LHCN-M2 (cell line): ENCODE measurements at places on chromosomes 7 and 10. TPM values are rescaled to one million over a fixed set of nuclear protein-coding genes. Genes with fewer than 3 reads are reported as not detected.
A peak's percentile ranks its signal among the peaks of the same experiment; 100 is the strongest.

GRCh38 chr10:121911421-121911697 lies 16.5 kb downstream of the ATE1 start:
- no peak for DNase-seq

Gene CFAP69
- total RNA-seq = 1.6 and 14.7 TPM in 2 replicates

- DNase-seq = no peak
Measured at GRCh38 chr7:155167706-155168365, 97.7 kb downstream of the HTR5A start.

- peak; percentile 37 for DNase-seq
Measured at GRCh38 chr7:108455998-108456677, at the start of gene NRCAM. Gene NRCAM, minus strand, starts transcription at chr7:108456436. Its CDS starts 216,372 bp downstream, at chr7:108240064.

- DNase-seq = no peak
Measured at GRCh38 chr10:67088036-67088435, 162.2 kb downstream of the LRRTM3 start.

DNA sequence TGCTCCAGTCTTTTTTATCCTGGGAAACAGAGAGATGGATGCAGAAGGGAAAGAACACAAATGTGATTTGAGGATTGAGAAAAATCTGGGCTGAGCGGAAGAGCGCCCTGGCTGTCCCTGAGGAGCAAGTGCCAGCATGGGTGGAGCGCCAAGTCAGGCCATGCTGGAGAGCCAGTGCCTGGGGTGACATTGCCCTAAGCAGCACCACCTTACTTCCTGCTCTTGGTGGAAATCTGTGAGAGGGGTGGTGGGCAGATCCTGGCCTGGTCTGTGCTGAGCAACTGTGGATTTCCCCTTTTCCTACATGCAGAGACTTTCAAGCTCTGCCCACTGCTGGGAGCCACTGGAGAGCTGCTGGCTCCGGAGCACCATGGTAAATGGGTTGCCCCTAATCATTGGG lies 36.9 kb downstream of the DDIT4 start:
- DNase-seq = no peak

DNA sequence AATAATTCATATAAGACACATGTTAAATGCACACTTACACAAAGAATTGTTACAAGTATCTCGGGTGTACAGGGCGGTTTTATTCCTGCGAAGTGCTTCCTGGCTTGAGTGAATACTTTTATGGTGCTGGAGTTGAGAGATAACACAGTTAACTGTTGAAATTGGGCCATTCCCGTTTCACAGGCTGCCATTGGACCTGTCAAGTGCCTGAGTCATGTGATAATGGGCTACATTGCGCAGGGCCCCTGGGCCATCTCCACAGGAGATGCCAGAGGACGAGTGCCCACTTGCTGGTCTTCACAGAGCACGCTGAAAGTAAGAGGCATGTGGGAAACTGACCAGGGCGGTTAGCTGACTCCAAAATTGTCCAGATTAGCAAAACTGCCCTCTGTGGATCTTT lies 4.8 kb downstream of the FBH1 start:
- DNase-seq = no peak

Gene SSBP1
- 314 and 326 TPM in 2 replicates for total RNA-seq

Gene MOSPD3
- total RNA-seq = 15.8 and 21.5 TPM in 2 replicates

Gene MGMT
- 29.5 and 33.2 TPM in 2 replicates for total RNA-seq

- DNase-seq = no peak
Measured at GRCh38 chr10:74114041-74114448, 36.6 kb downstream of the AP3M1 start.

Gene CLRN3
- total RNA-seq = not detected in 2 replicates
